ENCODE measurements at places on chromosomes 11 and 22. TPM values are rescaled to one million over a fixed set of nuclear protein-coding genes. Genes with fewer than 3 reads are reported as not detected.

The RASSF7 gene
- total RNA-seq, result 16.8 TPM

The OR51I1 gene
- not detected for total RNA-seq

The TSPAN32 gene
- total RNA-seq, result 6.0 TPM

DNA sequence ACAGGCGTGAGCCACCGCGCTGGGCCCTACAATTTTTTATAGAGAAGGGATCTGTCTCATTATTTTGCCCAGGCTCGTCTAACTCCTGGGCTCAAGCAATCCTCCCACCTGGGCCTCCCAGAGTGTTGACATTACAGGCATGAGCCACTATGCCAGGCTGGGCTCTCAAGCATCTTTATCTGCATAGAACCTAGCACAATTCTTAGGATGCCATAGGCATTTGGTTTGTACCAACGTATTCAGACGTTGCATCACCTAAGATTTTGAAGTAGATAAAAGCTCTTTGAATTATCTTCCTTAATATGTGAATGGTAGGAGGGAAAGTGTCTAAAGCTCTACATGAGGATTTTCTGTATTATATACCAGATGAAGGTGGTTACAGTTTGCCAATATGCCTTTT is 30.5 kb downstream of the RTN3 start:
- DNase-seq, result no peak

DNA sequence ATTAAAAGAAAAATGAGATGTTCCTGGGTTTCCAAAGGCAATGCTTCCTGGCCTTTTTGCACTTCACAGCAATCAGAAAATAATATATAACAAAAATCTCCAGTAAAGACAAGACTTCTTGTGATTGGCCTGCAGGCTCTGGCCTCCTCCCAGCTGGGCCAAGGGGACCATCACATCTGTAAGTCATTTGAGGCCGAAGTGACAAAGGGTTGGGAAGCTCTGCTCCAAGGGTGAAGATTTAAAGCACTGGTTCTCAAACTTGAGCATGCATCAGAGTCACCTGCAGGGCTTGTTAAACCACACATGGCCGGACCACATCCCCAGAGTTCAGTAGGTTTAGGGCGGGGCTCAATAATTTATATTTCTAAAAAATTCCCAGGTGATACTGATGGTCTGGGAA is 32.1 kb downstream of the ARFGAP2 start:
- no peak for DNase-seq

Data from activated CD4-positive, alpha-beta T cell treated with anti-CD3 and anti-CD28 coated beads for 36 hours (primary cell).